ENCODE measurements at places on chromosomes 11 and 22.

GRCh38 chr11:111722501-111722900 is 43.7 kb downstream of the PPP2R1B start:
- DNase-seq: no peak

- no peak for DNase-seq
Observed at GRCh38 chr22:21663738-21664137, 2.1 kb upstream of the PPIL2 start.

GRCh38 chr11:32454993-32455392 is 19.7 kb upstream of the WT1 start:
- no peak for DNase-seq

- no peak for DNase-seq
Observed at GRCh38 chr11:68128682-68129327, 7.6 kb upstream of the CHKA start.

GRCh38 chr11:16793009-16793408 is 54.6 kb downstream of the C11orf58 start:
- no peak for DNase-seq

- DNase-seq: no peak
Observed at GRCh38 chr22:44807915-44808690, 55.7 kb downstream of the ARHGAP8 start.

DNA sequence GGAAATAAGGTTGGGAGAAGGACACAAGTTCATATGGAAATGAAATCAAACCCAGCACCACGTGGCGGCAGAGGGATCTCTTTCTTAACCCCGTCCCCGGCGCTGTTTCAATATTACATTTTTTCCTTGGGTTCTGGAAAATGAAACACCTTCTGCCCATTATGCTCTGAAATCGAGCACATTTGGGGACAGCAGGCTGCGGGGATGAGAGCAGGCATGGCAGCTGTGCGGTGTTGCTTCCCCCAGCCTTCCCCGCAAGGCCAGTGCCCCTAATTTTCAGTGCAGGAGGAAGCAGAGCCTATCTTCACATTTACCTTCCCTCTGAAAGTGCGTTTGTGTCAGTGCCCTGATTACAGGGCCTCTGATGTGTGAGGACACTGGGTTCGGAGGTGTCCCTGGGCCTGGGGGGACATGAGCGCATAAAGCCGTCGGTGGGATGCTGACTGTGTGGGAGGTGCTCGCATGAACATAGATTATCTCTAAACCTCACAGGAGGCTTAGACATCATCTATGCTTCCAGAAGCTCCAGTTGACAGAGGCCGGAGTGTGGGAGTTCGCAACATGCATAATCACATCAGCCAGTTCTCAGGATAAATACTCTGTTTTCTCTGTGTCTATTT is 921.3 kb downstream of the BRD1 start:
- no peak for DNase-seq

DNA sequence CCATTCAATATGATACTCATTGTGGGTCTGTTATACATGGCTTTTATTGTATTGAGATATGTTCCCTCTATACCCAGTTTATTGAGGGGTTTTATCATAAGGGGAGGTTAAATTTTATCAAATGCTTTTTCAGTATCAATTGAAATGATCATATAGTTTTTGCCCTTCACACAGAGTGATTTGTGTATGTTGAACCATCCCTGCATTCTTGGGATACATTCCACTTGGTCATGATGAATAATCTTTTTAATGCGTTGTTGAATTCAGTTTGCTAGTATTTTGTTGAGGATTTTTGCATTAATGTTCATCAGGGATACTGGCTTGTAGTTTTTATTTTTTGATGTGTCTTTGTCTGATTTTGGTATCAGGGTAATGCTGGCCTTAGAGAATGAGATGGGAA is 98.0 kb downstream of the ATG16L2 start:
- no peak for DNase-seq

- DNase-seq: no peak
Observed at GRCh38 chr11:126542334-126543015, 187.0 kb downstream of the ST3GAL4 start.

DNA sequence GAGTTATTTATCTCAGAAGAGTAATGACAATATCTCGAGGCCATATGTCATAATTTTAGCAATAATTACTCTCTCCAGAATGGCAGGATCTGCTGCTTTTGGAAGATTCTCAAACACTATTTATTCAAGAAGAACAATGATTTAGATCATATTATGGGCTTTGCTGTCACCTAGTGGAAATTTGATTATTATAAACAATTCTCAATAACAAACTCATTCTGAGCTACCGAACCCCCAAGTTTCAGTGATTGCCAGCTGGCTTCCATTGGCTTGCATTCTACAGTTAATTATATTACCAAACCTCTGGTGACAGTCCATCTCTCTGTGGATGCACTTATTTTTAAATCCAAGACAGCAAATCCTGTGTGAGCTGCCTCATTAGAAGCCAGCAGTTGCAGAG is 27.9 kb upstream of the SLC36A4 start:
- DNase-seq: no peak

All from cortex of kidney (tissue), 1 donor.